Inflammatory macrophage treated with lipopolysaccharide for 4 hours (primary cell): ENCODE measurements at places on chromosomes 1 and 21.
A peak's percentile ranks its signal among the peaks of the same experiment; 100 is the strongest.

DNA sequence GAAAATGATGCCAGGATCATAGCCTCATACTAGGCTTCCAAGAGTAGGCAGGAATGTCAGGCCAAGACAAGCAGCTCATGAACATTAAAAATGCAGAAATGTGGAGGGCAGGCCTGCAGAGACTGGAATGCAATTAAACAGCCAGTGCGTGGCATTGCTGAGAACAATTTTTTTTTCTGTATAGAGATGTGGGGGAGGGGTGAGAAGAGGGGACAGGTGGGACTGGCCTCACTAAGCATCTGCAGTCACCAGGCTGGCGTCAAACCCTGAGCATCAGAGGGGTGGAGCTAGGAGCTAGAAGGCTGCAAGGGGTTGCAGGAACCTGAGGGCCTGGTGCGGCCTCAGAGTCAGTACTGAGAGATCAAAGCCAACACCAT, 114.1 kb downstream of the TNR start:
- no peak for DNase-seq

- DNase-seq, result no peak
Observed at GRCh38 chr1:69497441-69498221, 70.1 kb upstream of the LRRC7 start.

DNA sequence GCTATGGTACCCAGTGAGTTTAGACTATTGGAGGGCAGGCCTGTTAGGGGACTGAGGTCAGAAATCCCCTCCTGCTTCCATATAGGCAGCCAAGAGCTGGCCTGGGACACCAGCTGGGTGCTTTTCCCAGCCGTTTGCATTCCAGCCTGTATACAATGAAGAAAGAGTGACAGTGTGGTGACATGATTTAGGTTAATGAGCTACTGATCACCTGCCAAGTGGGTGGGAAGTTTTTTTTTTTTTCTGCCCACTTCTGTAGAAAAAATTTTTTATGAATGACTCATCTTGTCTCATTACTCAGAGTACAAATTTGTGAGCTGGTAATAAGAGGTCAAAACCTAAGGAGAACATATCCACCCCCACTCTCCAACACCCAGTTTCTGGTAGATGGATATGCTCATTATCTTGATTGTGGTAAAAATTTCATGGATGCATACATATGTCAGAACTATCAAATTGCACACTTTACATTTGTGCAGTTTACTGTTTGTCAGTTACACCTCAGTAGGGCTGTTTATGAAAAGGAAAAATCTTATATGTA, 16.4 kb upstream of the CGN start:
- DNase-seq, result peak; percentile 60

GRCh38 chr1:33682371-33682770, 181.5 kb upstream of the HMGB4 start:
- no peak for DNase-seq

DNA sequence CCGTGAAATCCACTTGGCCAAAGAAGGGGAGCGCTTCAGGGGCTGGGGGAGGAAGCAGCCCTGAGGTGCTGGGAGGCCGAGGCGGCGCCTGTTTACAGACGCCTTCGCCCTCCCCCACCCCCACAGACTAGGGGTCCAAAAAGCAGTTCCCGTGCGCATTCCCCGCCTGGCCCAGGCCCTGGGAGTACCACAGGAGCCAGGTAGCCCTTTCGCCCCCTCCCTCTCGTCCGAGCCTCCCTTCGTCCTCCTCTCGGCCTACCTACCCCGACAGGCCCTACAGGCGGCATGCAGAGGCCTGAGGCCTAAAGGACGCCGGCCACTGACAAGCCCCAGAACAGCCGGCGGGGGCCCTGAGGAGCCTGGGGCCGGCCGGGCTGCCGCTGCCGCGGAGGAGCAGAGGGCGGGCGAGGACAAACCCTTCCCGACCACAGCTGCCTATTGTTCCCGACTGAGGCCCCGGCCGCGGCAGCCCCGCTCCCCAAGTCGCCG, 522 bp downstream of the RC3H1 start:
- peak; percentile 52 for DNase-seq

- DNase-seq, result no peak
Observed at GRCh38 chr1:47219590-47220220, 12.3 kb downstream of the TAL1 start.

- DNase-seq, result no peak
Observed at GRCh38 chr1:241605146-241605805, 34.9 kb downstream of the CHML start.

- DNase-seq, result no peak
Observed at GRCh38 chr1:68904477-68904876, 407.6 kb upstream of the DEPDC1 start.

- DNase-seq, result no peak
Observed at GRCh38 chr1:184648160-184648855, 106.3 kb downstream of the EDEM3 start.

DNA sequence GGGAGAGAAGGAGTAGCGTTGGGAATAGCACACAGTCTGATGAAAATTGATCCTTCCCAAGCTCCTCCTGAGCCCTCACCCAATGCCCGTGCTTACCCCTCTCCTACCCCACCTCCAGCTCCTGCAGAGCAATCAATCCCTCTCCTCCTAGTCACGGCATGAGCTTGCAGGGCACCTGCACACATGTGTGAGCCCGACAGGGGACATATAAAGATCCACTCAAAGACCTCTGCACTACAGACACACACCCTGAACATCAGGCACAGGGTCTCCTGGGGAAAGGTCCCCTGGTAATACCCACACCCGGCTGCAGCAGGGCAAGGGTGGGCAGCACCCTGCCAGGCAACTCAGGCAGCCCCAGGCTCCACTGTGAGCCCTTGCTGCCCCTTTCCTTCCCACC, 426 bp downstream of the VSIG8 start:
- no peak for DNase-seq

DNA sequence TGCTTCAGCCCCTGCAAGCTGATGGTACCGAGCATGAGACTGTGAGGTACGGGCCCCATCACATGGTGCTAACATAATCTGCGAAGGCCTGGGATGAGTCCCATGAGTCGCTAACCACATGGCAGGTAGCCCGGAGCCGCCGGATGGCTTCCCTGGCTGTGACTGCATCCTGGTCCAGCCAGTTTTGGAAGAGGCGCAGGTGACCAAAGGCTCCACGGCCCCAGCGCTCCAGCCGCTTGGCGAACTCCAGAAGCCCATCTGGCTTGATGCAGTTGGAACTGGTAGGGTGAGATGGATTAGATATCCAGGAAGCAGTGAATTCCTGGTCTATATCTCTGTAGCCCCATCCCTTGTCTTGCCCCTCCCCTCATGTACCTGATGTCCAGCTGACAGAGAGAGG, 24.6 kb downstream of the LRRC41 start:
- no peak for DNase-seq

DNA sequence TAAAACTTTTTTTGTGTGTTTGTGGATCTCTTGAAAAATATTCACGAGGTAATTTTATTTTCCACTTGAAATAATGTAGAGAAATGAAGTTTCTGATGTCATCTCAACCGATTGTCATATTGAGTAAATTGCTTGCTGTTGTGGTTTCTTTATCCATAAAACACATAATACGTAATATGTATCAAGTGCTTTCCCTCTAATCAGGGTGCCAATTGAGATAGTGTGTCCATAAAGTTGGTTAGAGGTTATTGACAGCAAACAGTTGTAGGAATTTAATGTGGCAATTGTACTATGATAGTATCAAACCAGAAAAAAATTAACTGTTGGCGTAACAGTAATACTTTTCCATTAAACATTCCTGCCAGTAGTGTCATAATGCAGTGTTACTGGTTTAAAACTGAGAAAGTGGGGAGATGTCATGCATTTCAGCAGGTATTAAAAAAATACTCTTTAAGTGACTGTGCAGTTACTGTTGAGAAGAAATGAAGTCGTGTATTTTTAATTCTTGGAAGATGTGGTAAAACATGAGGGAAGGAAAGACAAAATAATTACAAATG, 38.3 kb downstream of the USP25 start:
- DNase-seq, result no peak

GRCh38 chr1:26544126-26544525, 14.6 kb downstream of the RPS6KA1 start:
- no peak for DNase-seq

- DNase-seq, result peak; percentile 63
Observed at GRCh38 chr21:38306433-38307141, 49.8 kb downstream of the KCNJ15 start.

DNA sequence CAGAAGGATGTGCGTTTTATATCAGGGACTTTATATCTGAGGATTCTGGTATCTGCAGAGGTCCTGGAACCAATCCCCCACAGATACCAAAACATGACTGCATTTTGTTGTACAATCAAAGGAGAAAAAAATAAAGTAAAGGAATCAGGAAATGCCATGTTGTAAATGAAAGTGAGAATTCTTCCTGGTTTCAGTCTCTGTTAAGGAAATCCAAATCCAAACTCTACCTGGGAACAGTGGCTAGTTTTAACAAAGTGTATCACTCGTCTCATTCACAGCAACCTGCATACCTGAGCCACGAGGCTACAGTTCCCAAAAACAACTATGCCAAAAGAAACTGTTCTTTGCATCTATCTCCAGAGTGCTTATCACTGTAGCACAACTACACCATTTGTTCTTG, 77.3 kb upstream of the ATF3 start:
- DNase-seq, result peak; percentile 43

GRCh38 chr21:28402616-28402989, 590.1 kb downstream of the LTN1 start:
- no peak for DNase-seq

GRCh38 chr1:31579374-31579773, 3.1 kb downstream of the TINAGL1 start:
- DNase-seq, result no peak

DNA sequence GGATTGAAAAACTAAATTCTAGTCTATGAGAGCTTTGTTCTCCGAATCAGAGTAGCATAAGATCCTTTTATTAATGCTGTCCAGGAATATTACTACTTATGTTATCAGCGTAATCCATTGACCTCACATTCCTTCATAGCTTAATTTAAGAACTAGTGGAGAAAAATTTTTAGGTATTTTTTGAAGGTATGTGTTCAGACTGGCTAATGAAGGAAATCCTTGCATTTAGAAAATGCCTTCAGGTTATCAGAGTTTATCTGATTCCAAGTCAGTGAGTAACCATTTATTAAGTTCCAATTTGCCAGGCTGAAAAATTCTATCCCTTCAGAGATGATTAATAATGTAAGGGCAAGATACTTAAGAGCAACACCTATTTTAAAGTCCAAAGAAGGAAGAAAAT, 338.2 kb upstream of the B3GALT2 start:
- DNase-seq, result no peak

DNA sequence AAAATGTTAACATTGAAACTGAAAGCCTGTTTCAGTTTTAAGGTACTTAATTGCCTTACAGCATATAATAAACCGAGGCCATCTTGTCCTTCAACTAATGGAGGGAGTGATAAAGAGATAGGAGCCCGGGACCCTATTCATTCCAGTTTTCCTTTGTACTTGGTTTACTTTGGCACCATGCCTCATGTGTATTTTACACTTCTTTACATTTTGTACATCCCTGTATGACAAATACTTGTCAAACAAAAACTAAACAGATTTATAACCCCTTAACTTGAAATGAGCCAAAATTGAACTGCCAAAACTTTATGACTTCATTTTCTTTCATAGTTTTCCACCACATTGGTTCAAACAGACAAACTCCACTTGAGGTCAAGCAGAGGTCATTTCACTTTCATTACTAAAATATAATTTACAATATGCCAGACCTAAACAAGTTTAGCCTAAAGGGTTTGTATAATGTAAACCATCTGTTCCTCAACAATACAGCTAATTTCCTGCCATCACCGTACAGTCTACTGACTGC, 30.9 kb upstream of the UBE2U start:
- DNase-seq, result peak; percentile 10

DNA sequence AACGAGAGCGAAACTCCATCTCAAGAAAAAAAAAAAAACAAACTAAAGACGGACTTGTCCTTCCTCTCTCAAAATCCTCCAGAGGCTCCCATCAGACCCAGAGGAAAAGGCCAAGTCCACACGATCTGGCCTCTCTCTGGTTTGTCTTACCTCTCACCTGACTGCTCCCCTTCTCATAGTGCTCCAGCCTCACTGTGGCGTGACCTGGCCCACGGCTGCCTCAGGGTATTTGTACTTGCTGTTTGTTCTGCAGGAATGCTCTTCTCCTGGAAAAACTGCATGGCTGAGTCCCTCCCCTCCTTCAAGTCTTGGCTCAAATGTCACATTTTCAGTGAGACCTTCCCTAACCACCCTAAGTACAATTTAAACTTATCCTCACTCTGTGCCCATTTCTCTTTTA, 8.0 kb upstream of the BRWD1 start:
- DNase-seq, result no peak

DNA sequence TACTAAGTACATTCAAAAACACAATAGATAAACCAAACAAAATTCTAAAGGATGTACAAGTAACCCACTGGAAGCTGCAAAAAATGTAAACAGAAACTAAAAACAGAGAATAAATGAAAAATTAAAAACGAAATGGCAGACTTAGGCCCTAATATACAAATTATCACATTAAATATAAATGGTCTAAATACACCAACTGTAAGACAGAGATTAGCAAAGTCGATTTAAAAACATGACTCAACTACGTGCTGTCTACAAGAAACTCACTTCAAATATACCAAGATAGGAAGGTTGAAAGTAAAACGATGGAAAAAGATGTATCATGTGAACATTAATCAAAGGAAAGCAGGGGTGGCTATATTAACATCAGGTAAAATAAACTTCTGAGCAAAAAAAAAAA, 23.1 kb downstream of the SLC19A1 start:
- no peak for DNase-seq

GRCh38 chr1:228463559-228464455, 23.4 kb upstream of the RNF187 start:
- peak; percentile 25 for DNase-seq

- no peak for DNase-seq
Observed at GRCh38 chr1:20792196-20792595, 5.1 kb upstream of the HP1BP3 start.

DNA sequence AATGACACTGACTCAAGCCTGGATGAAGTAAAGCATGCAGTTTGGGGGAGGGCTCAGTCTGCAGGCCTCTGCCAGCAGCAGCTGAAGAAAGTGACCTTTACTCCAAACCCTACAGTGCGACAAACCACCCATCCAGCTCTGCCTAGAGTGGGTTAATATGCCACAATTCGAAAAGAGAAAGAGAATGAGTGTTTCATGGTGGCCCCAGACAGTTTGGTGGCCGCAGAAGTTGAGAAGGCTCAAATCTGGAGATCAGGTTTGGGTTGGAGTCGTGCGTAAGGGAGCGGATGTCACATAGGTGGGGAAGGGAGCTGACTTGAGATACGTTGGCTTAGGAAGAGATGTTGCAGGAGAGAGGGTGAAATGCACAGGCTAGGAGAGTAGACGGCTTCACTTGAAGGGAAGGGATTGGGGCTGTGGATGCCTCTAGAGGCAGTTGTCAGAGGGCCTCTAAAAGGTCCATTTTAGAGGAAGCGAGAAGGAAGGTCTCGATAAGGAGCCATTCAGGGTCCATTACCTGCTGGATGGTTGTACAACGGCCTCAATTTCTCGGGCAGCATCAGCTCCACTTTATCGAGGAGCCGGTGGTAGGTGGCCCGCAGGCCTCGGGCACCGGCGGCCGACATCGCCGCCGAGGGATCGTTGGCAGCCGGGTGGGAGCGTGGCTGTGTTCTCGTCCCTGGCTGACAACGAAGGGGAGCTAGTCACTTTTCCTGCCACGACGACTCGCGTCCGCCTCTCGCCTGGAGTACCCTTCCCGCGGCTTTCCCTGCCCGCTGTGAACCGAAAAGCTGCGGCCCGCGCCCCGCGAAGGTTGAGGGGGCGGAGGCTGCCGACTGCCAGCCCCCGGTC, 1.0 kb upstream of the DCAF6 start:
- DNase-seq, result peak; percentile 46
